ENCODE measurements at places on chromosomes 11 and 22.
A peak's percentile ranks its signal among the peaks of the same experiment; 100 is the strongest.

DNA sequence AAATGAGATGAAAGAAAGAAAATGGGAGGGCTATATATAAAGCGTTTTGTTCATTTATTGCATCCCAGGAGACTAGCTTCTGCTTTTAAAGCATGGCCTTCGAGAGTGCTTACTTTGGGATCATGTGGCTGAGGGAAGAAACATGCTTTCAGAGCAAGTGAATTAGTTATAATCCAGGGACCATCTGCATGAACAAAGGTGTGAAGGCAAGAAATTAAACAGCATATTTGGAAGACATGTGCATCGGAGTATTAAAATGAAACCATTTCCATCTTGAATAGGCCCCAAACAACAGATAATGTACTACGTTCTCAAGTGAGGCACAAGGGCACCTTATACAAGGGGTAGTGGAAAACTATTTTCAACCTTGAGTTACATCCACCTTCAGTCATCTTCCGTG, 51.4 kb downstream of the ZBTB44 start:
- DNase-seq: no peak

DNA sequence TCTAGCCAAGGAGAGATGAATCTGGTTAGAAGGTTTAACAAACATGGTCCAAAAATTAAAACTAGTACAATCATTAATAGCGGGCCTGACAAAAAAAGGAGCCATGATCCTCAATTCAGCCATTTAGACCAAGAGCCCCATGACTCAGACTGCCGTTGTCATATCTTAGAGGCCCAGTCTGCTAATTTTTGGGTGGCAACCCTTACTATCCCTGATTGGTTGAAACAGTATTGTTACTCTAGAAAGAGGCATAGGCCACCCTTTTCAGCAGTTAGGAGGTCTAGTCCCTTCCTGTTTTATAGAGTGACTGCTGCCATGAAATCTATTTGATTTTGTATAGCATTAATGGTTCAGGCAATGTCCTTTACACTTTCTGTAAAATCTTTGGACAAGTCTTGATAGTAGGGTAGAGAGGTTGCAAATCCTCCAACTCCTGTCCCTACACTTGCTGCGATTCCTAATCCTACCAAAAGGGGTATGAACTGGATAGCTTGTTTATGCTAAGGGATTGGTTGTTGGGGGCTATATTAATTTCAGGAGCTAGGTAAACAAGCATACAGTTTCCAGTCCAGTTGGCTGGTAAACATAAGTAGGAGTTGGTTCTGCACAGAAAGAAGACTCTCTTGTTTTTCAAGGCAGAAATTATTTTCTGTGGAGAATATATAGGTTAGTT, 1056.3 kb upstream of the CNTN5 start:
- DNase-seq: no peak

DNA sequence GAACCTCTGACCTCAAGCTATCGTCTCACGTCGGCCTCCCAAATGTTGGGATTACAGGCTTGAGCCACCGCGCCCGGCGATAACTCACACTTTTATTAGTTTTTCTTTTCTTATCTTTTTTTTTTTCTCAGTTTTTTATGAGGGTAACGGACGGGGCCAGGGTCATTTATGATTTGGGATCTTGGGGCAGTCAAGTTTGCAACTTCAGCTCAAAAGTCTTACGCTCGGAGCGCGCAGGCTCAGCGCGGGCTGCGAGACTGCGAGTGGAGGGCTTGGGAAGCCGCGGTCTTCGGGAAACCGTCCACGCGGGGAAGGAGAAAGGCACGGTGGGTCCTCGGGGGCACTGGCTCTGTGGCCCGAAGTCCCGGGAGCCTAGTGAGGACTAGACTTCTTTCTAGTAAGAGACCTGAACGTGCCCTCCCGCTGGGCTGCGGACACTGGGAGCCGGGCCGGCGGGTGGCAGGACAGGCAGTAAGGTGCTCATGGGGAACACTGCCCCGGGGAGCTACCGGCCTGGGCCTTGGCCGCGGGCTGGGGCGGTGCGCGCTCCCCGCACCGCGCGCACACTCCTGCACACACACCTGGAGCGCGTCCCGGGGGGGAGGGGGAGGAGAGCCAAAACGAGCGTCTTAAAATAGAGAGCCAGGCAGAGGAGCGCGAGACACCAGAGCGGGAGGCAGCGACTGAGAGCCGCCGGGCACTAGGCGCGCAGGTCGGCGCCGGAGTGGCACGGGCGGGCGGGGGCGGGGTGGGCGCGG, 476 bp upstream of the BARX2 start:
- DNase-seq: no peak

GRCh38 chr11:110991661-110992355, 253.7 kb upstream of the POU2AF2 start:
- DNase-seq: no peak

- no peak for DNase-seq
Measured at GRCh38 chr11:86117001-86117711, 48.3 kb upstream of the PICALM start.

DNA sequence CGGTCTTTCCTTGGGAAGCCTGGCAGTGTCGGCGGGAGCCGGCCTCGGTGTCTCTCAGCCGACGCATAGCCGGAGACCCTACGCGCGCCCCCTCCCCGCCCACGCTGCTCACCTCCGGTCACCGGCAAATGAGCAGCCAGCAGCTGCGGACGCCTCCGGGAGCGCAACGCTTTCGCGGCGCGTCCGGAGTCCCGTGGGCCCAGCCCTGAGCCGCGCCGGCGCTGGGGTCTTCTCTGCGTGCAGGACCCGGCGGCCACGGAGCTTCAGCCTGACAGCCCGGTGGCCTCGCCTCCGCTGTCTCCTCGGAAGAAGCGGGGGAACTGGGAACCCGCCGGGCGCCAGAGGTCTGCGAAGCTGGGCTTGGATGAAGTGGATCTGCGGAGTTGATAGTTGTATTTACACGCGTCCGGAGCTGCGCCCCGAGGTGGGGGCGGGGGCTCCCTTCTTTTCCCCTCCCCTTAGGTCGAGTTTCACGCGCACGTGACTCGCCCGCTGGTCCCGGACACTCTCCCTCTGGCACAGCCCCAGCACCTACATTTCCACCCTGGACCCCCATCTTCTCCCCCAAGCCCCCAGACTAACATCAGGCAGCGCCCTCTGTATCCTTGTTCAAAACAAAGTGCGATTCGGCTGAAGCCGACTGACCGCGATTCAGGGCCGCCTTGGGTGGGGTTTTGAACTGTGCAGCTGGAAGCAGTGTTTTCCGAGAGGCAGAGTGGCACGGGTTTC, at the start of gene SLC43A1:
SLC43A1 (minus strand) TSS at position 371 of the 729 bp plus-strand sequence. CDS start 1,591 bp downstream, outside the sequence.
- DNase-seq: peak; percentile 6
